CD8-positive, alpha-beta memory T cell (primary cell): ENCODE measurements at places on chromosomes 16 and 17.

- no peak for DNase-seq
Measured at GRCh38 chr16:65120831-65121721, 787 bp downstream of the CDH11 start.

DNA sequence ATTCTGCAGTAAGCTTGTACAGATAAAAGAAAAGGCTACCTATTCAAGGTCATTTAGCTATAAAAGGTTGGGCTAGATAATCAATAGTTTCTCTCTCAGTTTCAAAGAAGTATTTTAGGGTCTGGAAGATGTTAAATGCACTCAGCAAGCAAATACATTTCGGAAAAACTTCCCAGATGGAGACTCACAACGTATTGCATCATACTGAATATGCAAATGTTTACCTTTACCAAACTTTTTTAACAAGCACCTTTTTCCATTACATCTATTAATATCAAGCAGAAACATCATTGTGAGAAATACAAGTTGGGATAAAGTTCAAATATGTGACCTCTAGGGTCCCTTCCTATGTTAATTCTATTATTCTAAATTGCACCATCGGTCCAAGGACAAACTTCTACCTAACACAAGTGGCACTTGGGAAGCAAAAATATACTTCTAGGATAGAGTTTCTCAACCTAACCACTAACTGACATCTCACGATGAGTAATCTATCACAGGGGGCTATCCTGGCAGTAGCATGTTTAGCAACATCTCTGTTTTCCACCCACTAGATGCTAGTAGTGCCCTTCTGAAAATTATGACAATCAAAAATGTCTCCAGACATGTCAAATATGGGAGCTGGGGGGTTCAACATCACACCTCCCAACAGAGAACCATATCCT lies 14.5 kb downstream of the KANSL1 start:
- DNase-seq, result no peak

- no peak for DNase-seq
Measured at GRCh38 chr16:79293836-79294460, 306.6 kb downstream of the MAF start.

DNA sequence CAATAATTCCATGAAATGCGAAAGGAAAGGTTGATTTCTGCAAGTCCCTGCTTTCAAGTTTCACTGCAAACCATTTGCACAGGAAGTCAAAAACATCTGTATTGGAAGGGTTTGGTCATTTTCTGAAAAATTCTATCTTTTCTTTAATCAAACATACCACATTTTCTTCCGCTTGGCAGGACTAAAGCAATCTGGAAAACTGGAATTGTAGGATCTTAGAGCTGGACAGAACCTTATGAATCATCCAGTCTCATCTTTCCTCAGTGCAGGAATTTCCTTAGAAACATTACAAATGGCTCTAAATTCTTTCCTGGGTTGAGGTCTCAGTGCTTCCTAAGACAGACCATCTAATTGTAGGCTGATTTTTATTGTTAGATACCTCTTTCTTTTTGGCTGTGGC lies 111.5 kb upstream of the ELAC2 start:
- no peak for DNase-seq

DNA sequence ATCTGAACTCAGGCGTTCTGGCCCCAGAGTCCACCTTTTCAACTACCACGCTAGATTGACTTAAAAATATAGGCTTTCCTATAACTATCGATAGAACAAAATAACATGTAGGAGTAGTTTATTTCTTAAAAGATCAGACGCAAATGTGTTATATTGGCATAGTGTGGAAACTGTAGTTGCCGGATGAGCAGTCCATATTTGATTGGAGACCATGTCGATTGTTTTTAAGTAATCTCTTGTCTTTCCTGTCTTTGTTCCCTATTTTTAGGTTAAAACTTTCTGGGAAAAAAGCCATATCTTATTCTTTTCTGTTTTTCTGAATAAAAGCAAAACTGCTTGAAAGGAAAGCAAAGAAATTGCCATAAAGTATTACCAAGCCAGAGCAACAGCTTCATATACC lies 53.1 kb downstream of the GAN start:
- no peak for DNase-seq

DNA sequence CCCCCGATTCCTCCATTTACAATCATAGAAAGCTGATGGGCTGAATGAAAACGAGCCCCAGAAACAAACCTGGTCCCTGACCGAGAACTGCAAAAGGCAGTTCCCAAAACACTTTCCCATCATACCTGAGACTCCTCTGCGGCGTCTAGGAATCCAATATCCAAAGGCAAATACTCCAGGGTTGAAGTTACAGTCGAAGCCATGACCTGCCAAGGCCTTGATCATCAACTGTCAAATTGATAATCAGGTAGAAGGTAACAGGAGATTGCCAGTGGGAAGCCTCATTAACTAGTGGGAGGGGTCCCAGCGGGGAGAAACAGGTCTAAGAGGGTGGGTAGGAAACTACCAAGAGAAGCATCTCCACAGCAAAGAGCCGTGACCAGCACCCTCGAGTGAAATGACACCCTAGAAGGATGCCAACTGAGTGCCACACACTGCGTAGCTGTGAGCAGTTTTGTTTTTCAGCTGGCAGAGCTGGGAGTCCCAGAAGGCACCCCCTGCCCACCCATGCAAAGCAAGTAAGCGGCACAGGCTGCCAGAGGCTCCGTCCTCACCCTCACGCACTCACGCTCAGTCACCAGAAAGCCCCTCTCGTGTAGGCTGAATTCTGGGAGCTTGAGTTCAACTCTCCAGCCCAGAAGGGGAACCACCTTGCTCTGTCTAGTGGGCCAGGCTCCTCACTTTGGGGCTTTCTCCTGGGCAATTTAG lies 146.1 kb downstream of the GAS7 start:
- DNase-seq, result no peak

- no peak for DNase-seq
Measured at GRCh38 chr17:17151962-17152361, 54.2 kb downstream of the PLD6 start.

- DNase-seq, result no peak
Measured at GRCh38 chr17:11589716-11590115, 8.6 kb upstream of the DNAH9 start.

GRCh38 chr17:17609121-17609520 lies 17.6 kb upstream of the PEMT start:
- DNase-seq, result no peak

DNA sequence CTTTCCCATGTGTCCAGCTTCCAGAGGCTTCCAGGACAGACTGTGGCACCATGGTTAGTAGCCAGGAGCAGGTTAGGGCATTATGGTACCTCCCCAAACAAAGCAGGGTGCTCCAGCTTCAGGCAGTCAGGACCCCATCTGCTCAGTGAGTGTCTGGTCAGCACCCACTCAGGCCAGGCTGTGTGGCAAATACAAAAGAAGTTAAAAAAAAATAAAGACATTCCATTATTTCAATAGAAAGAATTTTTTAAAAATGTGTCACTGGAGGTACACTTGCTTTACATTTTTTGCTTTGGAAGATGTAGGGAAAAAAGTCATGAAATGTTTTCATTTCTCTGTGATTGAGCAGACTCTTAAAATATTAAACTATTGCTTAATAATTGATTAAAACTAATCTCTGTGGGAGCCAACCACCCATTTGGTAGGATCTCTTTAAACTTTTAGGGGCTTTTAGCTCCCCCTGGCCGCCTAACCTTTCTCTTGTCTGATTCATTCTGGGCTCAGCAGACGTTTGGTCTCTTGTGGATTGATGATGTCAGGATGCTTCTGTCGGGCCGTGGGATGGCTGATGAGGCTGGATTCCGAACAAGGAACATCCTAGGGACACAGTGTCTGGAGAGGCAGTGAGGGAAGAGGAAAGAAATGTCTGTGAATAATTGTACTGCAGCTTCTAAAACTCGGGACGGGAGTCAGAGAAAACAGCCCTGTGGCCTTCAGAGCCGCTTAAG lies 28.4 kb upstream of the NPTX1 start:
- no peak for DNase-seq

GRCh38 chr17:49913226-49914095 lies 55.5 kb upstream of the DLX4 start:
- DNase-seq, result no peak

DNA sequence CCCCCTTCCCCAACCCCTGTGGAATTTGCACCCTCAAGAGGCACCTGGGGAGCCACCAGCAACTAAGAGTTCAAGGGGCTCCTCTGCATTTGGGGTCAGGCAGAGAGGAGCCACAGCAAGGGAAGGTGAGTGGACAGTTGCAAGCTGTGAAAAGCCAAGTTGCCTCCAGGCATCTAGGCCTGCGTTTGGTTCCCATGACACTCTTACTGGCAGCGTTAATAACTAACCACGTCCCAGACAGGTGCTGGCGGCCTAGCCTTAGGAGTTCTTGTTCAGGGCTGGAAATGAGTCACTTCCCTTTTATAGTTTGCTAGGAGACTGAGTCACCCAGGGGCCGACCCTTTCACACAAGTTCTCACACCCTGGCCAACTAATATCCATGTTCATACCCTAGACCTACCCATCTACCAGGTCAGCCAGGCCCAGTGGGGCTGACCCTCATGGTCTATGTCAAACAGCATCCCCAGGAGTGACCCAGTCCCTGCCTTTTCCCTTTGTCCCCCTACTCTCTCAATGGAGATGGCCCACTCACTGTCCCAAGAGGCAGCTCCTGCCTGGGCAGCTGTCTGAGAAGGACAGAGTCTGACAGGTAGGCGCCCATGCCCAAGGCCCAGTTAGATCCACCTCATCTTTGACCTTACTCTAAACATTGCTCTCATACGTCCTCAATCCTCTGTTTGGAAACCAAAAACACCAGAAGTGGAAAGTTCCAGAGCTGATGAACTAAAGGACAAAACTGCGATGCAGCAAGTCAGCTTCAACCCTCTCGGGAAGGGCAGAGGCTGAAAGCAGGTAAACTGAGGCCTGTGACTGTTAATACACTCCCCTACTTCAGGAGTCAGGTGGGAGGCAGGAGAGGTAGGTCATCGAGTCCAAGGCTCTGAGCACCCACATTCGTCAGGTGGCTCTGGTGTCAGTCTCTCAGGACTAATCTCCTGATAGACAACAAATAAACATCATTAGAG lies 300.6 kb downstream of the SOX9 start:
- no peak for DNase-seq

GRCh38 chr16:3836641-3837040 lies 43.9 kb downstream of the CREBBP start:
- no peak for DNase-seq

DNA sequence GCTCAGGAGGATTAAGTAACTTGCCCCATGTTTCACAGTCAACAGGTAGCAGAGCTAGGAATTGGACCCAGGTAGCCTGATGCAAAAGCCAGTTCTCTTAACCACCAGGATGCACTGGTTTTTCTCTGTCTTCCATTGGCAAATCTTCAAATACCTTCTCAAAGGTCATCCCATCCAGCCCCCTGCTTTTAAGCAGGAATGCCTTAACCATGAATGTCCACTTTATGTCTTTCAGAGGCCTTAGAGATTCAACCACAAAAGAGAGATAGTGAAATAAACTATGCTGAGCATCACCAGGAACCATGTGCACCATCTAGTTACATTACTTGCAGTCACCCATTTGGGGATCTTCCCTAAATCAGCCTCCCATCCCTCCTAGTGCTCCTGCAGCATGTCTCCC lies 94.3 kb downstream of the C17orf67 start:
- no peak for DNase-seq

GRCh38 chr17:65053354-65053881 lies 3.1 kb downstream of the GNA13 start:
- DNase-seq, result no peak

GRCh38 chr17:37743875-37744632 lies 805 bp downstream of the HNF1B start:
- no peak for DNase-seq

DNA sequence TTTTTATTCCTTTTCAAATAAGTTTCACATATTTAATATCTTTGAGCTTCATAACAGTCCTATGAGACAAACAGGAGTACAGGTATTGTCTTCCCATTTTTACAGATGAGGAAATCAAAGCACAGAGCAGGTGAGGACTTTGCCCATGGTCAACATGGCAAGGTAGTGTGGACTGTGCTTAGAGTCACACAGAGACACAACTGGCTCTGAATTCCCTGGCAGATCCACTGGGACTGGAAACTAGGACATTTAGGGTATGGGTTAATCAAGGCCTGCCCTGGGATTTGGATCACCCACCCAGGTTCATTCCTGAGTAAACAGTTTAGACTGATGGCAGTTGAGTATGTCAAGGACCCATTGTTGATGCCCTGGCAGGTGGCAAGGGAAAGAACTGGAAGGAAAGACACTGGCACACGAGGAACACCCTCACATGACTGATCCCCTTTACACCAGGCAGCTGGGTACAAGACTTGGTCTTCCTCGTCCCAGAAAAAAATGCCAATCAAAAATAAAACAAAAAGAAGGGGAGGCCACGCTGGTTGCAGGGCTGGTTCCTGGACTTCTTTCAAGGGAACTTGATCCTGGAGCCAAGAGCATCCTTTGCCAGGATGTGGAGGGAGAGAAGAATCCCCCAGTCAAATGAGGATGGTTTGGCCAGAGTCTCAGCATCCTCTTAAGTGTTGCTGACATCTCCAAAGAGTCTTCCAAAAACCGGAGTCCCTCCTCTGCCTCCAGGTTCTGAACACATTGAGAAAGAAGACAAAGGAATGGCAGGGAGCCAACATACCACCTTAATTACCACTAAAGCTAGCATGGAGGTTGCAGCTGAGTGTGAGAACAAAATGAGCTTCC lies 34.9 kb downstream of the CHD9 start:
- no peak for DNase-seq
